Activated CD4-positive, alpha-beta T cell treated with anti-CD3 and anti-CD28 coated beads, Interleukin-2, amount 10 ng/mL, durations not matched to agents 24 days and 14 days (primary cell): ENCODE measurements at places on chromosomes 2 and 18. TPM values are rescaled to one million over a fixed set of nuclear protein-coding genes. Genes with fewer than 3 reads are reported as not detected.

KATNAL2 gene
- total RNA-seq = 0.40 TPM in 1 of 2 replicates, not detected in the other

GRCh38 chr18:32301976-32302743 lies 112.3 kb downstream of the MEP1B start:
- DNase-seq = no peak
- no peaks in the 10 kb centered on the region for H3K36me3 ChIP-seq

DNA sequence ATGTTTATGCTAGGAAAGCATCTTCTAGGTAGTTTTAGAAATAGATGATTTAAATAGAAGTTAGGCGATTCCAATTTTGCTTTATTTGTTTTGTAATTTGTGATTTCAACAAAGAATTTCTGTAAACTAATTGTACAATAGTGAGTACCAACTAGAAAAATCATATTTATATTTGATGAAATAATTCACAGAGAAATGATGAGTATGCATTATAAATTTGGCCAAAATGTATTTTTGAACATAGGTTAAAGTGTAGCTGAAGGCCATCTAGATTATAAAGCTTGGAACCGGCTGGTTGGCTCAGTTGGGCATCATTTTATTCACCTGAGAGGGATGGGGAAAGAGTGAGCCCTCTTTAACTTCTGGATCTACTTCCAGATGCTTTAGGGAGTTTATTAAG lies 50.4 kb downstream of the GPD2 start:
- peaks cover 5% of the 10 kb centered on the region for H3K36me3 ChIP-seq
- H3K27ac ChIP-seq = no peak overlapping the region
- no peak overlapping the region for H3K4me3 ChIP-seq
- peaks cover 33% of the 10 kb centered on the region for H3K4me1 ChIP-seq

- H3K27ac ChIP-seq = no peak overlapping the region
- H3K36me3 ChIP-seq = no peaks in the 10 kb centered on the region
- H3K4me3 ChIP-seq = no peak overlapping the region
- no peaks in the 10 kb centered on the region for H3K27me3 ChIP-seq
These were observed 124.4 kb downstream of the INHBB start for GRCh38 chr2:120470041-120470965.
